Activated CD4-positive, alpha-beta T cell treated with anti-CD3 and anti-CD28 coated beads, Interleukin-2, amount 10 ng/mL, durations not matched to agents 7 days and 5 days (primary cell): ENCODE measurements at places on chromosomes 16 and 17.

DNA sequence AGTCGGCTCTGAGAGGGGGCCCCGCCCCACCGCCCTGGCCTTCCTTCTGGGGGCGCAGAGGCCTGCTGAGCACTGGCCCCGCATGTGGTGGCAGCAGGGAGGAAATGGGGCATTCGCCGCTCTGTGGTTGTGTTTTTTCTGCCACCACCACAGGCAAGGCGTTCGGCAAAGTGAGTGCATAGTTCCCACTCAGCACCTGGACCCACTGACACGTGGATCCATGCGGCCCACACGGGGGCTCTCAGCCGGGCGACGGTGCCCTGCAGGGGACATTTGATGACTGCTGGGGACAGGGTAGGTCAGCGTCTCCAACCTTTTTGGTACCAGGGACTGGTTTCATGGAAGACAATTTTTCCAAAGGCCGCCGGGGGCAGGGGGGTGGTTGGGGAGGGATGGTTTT lies 70.9 kb downstream of the ENGASE start:
- no peak for DNase-seq

DNA sequence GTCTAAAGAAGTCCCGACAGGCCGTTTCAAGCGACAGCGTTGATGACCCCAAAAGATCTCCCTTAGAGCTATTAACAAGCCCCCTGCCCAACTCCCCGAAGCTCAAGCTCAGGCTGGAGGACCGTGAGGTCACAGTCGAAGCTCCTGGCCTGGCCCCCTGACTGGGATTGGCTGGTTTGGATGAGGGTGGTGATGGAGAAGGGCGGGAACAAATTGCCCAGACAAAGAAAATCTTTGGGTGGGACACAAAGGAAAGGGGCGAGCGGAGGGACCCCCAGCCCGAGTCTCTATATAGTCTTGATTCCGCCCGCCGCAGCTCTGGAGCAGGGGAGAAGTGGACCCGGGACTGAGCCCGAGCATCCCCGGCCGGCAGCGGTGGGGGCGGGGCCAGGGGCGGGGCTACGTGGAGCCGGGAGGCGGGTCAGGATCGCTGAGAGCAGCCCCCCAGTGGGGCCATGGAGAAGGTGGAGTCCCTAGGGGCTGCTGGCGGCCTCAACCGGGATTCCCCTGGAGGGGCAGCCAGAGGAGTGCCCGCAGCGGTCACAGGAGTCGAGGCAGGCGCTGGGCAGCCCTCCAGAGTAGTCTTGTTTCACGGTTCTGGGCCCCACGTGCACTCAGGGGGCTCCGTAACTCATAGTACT lies 982 bp upstream of the NEURL4 start:
- peak; percentile 86 for DNase-seq

DNA sequence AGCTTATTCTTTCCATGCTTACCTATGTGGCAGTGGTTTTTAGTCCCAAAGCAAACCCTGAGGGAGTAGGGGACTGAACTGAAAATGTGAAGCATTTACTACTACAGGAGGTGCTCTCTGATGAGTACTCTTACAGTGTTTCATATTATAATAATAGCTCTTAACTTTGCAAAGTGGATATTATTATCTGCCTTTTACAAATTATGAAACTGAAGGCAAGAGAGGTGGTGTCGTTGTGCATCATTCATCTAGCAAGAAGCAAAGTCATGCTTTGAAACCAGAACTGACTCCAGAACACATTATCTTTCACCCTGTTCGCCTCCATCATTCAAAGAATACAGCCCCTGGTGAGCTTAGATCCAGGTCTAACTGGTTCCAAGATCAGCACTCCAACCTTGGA lies 8.2 kb upstream of the KCNH6 start:
- DNase-seq, result no peak

DNA sequence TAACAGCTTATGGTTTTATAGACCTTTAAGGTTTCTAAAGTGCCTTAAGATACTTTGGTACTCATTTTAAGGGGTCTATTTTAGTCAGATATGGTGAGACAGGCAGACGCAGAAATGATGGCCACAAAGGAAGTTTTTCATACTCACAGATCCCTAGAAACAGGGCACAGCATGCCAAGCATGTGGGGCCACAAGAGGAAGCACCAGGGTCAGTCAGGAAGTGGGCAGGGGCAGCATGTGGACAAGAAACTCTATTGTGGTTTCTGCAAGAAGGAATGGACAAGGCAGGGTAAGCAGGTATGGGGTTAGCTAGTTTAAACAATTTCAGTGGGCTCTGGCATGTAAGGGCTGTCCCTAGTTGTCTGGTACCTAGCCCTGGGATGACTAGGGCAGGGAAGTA lies 8.5 kb downstream of the EFCAB3 start:
- no peak for DNase-seq

- no peak for DNase-seq
These were observed 11.0 kb upstream of the KATNB1 start for GRCh38 chr16:57724531-57724930.
